Activated CD8-positive, alpha-beta T cell treated with anti-CD3 and anti-CD28 coated beads for 36 hours (primary cell): ENCODE measurements at places on chromosomes 16 and 17. TPM values are rescaled to one million over a fixed set of nuclear protein-coding genes. Genes with fewer than 3 reads are reported as not detected.

GRCh38 chr17:32382526-32383223, 32.7 kb downstream of the ZNF207 start:
- H3K4me3 ChIP-seq, result no peak overlapping the region
- peaks cover 47% of the 10 kb centered on the region for H3K36me3 ChIP-seq
- peaks cover 5% of the 10 kb centered on the region for H3K4me1 ChIP-seq
- H3K27me3 ChIP-seq, result no peaks in the 10 kb centered on the region
- DNase-seq, result no peak
- H3K27ac ChIP-seq, result peak overlapping the region; percentile 35

- no peak overlapping the region for H3K27ac ChIP-seq
- no peaks in the 10 kb centered on the region for H3K27me3 ChIP-seq
- H3K36me3 ChIP-seq, result peaks cover 43% of the 10 kb centered on the region
- H3K4me3 ChIP-seq, result no peak overlapping the region
- DNase-seq, result no peak
Observed at GRCh38 chr17:64073771-64074703, 53.6 kb upstream of the ICAM2 start.

DNA sequence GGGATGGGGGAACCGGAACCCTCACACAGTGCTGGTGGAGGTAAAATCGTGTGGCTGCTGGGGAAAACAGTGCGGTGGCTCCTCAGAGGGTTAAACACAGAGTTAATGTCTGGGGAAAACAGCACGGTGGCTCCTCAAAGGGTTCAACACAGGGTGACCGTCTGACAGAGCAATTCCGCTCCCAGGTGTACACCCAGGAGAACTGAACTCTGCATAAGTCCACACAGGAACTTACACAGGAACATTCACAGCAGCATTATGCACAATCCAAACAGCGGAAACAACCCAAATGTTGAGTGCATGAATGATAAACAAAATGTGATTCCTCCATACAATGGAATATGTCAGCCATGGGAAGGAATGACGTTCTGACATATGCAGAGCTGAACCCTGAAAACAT, 51.4 kb downstream of the CCDC57 start:
- no peak overlapping the region for H3K27ac ChIP-seq
- no peaks in the 10 kb centered on the region for H3K4me1 ChIP-seq
- no peak overlapping the region for H3K4me3 ChIP-seq
- no peaks in the 10 kb centered on the region for H3K27me3 ChIP-seq

- H3K36me3 ChIP-seq, result no peaks in the 10 kb centered on the region
- H3K4me1 ChIP-seq, result no peaks in the 10 kb centered on the region
- no peaks in the 10 kb centered on the region for H3K27me3 ChIP-seq
- DNase-seq, result no peak
- no peak overlapping the region for H3K4me3 ChIP-seq
- no peak overlapping the region for H3K27ac ChIP-seq
Observed at GRCh38 chr17:52419229-52419641, 260.7 kb upstream of the CA10 start.

GRCh38 chr17:36824678-36825101, 112.6 kb upstream of the LHX1 start:
- peaks cover 38% of the 10 kb centered on the region for H3K27me3 ChIP-seq
- no peaks in the 10 kb centered on the region for H3K4me1 ChIP-seq
- no peaks in the 10 kb centered on the region for H3K36me3 ChIP-seq
- no peak overlapping the region for H3K4me3 ChIP-seq
- no peak for DNase-seq
- no peak overlapping the region for H3K27ac ChIP-seq

GRCh38 chr17:46152423-46152822, 40.8 kb downstream of the KANSL1 start:
- DNase-seq, result no peak
- H3K4me1 ChIP-seq, result peaks cover 88% of the 10 kb centered on the region
- peaks cover 22% of the 10 kb centered on the region for H3K36me3 ChIP-seq
- H3K27me3 ChIP-seq, result no peaks in the 10 kb centered on the region
- peak overlapping the region; percentile 56 for H3K27ac ChIP-seq
- no peak overlapping the region for H3K4me3 ChIP-seq

- H3K4me3 ChIP-seq, result no peak overlapping the region
- no peak for DNase-seq
- H3K27ac ChIP-seq, result no peak overlapping the region
Observed at GRCh38 chr17:35778641-35779196, 16.7 kb downstream of the MMP28 start.

GRCh38 chr16:69166221-69166833, 20.6 kb upstream of the SNTB2 start:
- peak; percentile 95 for DNase-seq
- H3K4me1 ChIP-seq, result peaks cover 49% of the 10 kb centered on the region
- H3K27me3 ChIP-seq, result no peaks in the 10 kb centered on the region
- H3K27ac ChIP-seq, result peak overlapping the region; percentile 85
- peak overlapping the region; percentile 7 for H3K4me3 ChIP-seq
- peaks cover 69% of the 10 kb centered on the region for H3K36me3 ChIP-seq

DNA sequence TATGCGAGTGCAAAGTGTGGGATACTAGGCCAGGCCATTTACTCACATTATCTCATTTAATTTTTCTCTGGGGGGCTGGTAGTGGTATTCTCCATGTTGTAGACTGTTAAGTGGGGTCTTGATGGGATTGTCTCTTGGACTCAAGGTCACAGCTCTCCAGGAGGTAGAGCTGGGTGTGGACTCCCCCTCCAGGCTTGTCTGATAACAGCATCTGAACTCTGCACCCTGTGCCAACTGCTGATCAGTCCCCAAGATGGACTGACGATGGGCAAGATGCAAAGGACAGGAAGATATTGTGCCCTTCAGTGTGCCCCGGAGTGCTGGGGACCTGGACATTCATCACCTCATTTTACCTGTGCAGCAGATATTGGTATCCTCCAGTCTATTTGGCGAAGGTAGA, 147.8 kb downstream of the MSI2 start:
- peak; percentile 14 for DNase-seq
- no peaks in the 10 kb centered on the region for H3K27me3 ChIP-seq
- H3K4me1 ChIP-seq, result peaks cover 35% of the 10 kb centered on the region
- H3K36me3 ChIP-seq, result peaks cover 9% of the 10 kb centered on the region
- H3K4me3 ChIP-seq, result no peak overlapping the region

- H3K27me3 ChIP-seq, result no peaks in the 10 kb centered on the region
- no peak overlapping the region for H3K27ac ChIP-seq
- H3K4me3 ChIP-seq, result no peak overlapping the region
- H3K36me3 ChIP-seq, result no peaks in the 10 kb centered on the region
- no peak for DNase-seq
Observed at GRCh38 chr16:85607796-85608514, 5.2 kb upstream of the GSE1 start.

DNA sequence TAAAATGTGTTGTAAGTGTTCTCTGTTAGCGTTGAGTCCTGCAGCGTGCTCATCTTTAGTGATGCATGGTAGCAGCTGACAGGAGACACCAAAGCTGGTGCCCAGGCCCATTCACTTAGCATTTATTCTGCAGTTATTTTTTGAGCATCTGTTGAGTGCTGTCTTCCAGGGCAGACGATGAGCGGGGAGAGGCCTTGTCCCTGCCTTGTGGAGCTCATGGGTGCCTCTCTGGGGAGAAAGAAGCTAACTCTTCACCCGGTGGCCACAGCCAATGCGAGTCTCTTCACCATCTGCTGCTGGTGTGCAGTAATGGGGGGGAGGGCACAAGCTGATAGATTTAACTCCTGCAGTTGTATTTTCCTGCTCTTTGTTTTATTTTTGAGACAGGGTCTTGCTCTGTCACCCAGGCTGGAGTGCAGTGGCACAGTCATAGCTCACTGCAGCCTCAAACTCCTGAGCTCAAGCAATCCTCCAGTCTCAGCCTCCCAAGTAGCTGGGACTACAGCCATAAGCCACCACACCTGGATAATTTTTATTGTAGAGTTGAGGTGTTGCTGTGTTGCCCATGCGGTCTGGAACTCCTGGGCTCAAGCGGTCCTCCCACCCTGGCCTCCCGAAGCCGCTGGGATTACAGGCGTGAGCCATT, 30.5 kb downstream of the GPT2 start:
- H3K27me3 ChIP-seq, result no peaks in the 10 kb centered on the region
- no peak overlapping the region for H3K27ac ChIP-seq
- peaks cover 29% of the 10 kb centered on the region for H3K36me3 ChIP-seq
- peaks cover 5% of the 10 kb centered on the region for H3K4me1 ChIP-seq
- H3K4me3 ChIP-seq, result no peak overlapping the region

DNA sequence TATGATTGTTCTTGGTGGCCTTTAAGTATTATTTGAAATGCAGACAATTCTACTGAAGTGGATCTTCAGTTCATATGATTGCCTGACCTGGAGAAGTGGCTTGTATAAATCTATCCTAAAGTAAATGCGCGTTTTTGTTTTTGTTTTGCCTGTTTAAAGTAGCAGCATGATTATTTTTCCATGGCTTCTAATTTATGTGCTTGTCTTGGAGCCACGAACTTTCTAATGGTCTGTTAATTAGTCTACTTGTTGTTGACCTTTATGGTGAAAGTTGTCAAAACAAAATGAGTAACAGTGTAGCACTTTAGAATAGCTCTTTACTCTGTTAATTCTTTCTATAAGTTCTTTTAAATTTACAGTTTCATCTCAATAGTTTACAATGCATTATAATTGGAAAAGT, 1.7 kb downstream of the PRKAR1A start:
- no peak for DNase-seq
- H3K36me3 ChIP-seq, result peaks cover 46% of the 10 kb centered on the region
- H3K4me1 ChIP-seq, result peaks cover 53% of the 10 kb centered on the region
- H3K4me3 ChIP-seq, result peak overlapping the region; percentile 97

DNA sequence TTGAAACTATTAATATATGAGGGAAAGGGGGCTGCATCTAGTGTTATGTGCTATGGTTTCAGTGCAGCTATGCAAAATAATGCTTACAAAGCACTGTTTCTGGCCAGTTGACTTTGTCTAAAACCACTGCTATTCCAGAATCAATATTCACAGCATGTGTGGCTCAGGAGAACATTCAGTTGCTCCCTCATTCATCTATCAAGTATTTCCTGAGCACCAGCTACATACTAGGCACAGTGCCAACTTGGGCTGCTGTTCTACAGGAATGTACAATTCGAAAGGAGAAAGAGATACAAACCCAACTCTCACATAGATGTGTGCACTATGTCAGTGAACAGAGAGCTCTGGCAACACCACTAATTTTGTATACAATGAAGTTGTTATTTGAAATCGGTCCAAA, 183.0 kb downstream of the PHKB start:
- H3K36me3 ChIP-seq, result peaks cover 32% of the 10 kb centered on the region
- H3K27ac ChIP-seq, result no peak overlapping the region
- DNase-seq, result no peak

GRCh38 chr17:13727441-13728171, 125.9 kb upstream of the HS3ST3A1 start:
- H3K27ac ChIP-seq, result no peak overlapping the region
- H3K4me3 ChIP-seq, result no peak overlapping the region
- peaks cover 5% of the 10 kb centered on the region for H3K27me3 ChIP-seq
- no peaks in the 10 kb centered on the region for H3K36me3 ChIP-seq

- DNase-seq, result no peak
- peaks cover 24% of the 10 kb centered on the region for H3K4me1 ChIP-seq
- H3K4me3 ChIP-seq, result peak overlapping the region; percentile 51
- H3K36me3 ChIP-seq, result no peaks in the 10 kb centered on the region
Observed at GRCh38 chr17:68599552-68600066, 1.6 kb downstream of the FAM20A start.

DNA sequence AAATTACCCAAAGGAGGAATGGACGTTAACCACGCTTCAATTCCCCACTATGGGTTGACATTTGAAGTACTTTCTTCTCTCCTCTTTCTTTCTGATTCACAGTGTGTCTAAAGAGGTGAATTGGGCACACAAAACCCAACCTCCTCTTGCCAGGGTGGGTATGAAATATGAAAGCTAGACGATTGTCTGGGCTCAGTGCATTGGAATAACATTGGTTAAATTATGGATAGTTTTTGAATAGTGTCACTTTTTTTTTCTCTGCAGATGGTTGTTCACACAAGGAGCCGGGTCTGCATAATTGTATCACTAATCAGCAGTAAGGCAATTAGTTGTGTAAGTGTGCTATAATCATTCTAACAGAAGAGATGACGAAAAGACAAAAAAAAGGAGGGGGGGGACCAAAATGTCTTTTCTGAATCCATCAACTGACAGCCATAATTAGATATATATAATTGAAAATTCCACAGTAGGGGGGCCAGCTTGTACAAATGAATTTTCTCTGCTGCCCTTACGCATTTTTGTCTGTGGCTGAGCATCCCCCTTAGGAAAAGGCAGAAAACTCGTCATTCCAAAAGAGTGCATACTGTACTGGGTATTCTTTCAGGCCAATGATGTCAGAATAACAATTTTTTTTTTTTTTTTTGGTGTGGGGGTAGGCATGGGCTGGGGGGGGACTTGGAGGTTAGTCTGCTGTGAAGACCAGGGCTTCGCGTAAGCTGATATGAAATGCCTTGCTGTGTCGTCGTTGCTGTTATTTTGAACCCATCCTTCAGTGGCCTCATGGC, 307.5 kb upstream of the SALL1 start:
- DNase-seq, result no peak
- H3K4me3 ChIP-seq, result no peak overlapping the region
- H3K4me1 ChIP-seq, result no peaks in the 10 kb centered on the region
- H3K27me3 ChIP-seq, result no peaks in the 10 kb centered on the region
- H3K27ac ChIP-seq, result no peak overlapping the region
- no peaks in the 10 kb centered on the region for H3K36me3 ChIP-seq

- no peaks in the 10 kb centered on the region for H3K36me3 ChIP-seq
- no peak overlapping the region for H3K27ac ChIP-seq
- peaks cover 17% of the 10 kb centered on the region for H3K27me3 ChIP-seq
- no peak for DNase-seq
Observed at GRCh38 chr16:86052926-86053325, 154.0 kb downstream of the IRF8 start.

DNA sequence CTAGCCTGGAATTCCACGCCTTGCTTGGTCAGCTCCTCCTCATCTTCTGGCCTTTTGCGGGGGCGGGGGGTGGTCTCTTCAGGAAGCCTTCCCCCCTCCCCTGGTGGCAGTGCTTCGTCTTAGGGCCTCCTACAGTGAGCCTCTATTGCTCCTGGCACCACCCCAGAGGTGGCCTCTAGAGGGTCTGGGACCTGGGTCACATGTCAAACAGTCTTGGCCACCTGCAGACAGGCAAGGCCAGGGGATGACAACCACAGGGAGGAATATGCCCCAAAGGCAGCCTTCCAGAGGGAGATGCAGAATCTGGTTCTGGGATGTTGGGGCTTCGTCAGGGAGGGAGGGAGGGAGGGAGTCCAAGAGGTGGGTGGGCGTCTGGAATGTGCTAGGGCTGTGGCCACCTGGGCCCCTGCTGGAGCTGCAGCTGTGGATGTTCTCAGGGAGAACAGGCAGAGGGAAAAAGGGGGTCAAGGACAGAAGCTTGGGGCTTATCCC, 50.6 kb downstream of the SMPD3 start:
- no peaks in the 10 kb centered on the region for H3K36me3 ChIP-seq
- H3K27me3 ChIP-seq, result no peaks in the 10 kb centered on the region
- H3K27ac ChIP-seq, result no peak overlapping the region
- peaks cover 7% of the 10 kb centered on the region for H3K4me1 ChIP-seq

- H3K36me3 ChIP-seq, result no peaks in the 10 kb centered on the region
- no peak overlapping the region for H3K27ac ChIP-seq
- no peak overlapping the region for H3K4me3 ChIP-seq
- DNase-seq, result no peak
- peaks cover 2% of the 10 kb centered on the region for H3K27me3 ChIP-seq
- H3K4me1 ChIP-seq, result peaks cover 4% of the 10 kb centered on the region
Observed at GRCh38 chr16:84150926-84151325, 5.8 kb downstream of the DNAAF1 start.

ARL5C gene
- not detected for total RNA-seq

EIF3CL gene
- total RNA-seq, result 56.5 TPM

CCL17 gene
- total RNA-seq, result 2.1 TPM

CCDC154 gene
- total RNA-seq, result 1.3 TPM

TAT gene
- total RNA-seq, result not detected
